ENCODE measurements at places on chromosomes 3 and 15.

DNA sequence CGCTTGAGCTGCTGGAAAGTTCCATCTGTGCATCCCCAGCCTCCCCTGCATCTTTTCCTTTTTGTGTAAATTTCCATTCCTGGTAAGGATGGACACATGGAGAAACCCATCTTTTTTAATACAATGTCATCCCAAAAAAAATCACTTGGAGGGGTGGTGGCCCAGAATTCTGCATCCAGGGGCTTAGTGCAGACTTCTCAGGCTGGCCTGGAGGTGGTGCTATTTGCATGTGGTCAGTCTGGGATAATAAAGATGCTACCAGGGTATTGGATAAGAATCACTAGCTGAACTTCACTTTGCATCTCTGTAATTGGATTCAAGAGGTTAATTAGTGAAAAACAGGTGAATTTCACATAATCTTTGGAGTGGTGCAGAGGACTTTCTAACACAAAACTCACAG, 1.8 kb upstream of the ZSCAN2 start:
- peak; percentile 42 for DNase-seq

DNA sequence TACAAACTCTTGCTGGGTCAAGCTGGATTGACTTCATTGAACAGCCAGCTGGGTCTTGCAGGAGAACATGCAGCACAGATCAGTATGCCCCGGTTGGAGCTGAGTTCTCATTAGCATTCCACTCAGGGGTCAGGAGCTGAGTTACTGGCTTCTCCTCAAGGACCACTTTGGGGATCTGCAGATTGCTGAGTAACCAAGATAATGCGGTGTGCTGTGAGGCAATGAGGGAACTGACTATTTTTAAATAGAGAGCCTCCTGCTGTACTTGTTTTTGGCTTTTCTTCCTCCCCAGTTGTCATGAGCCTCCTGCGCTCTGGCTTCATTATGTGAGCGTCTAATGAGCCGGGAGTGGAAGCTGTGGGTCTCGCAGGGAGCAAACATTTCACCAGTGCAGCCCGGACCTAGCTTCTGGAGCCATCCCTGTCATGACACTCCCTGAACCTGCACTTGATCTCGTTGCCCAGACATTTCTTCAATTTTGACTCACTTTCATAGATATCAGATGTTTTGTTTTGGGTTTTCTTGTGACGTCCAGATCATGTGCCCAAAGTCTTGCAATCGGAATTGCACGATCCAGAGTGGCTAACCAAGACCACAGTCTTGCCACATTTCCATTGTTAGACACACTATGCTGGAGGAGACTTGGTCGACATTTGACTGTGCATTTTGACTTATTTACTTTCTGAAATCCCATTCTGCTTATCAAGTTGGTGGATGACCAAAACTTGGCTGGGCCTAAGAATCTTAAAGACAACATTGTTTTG, 327.2 kb downstream of the LRTM1 start:
- DNase-seq = no peak

GRCh38 chr3:45124956-45125355, 21.2 kb downstream of the CDCP1 start:
- DNase-seq = no peak

- no peak for DNase-seq
Observed at GRCh38 chr3:187717572-187717971, 15.2 kb upstream of the RTP2 start.

DNA sequence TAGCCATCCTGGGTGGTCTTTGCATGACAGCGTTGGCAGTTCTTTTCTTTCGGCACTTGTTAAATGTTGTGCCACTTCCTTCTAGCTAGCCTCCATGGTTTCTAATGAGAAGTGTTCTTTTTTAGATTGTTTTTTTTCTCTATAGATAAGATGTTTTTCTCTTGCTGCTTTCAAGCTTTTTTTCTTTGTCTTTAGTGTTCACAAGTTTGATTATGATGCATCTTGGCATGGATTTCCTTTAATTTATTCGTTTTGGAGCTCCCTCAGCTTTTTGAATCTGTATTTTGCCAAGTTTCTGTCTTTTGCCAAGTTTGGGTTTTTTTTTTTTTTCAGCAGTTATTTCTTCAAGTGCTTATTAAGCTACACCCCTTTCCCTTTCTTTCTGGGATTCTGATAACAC, 53.1 kb downstream of the TM2D3 start:
- no peak for DNase-seq

DNA sequence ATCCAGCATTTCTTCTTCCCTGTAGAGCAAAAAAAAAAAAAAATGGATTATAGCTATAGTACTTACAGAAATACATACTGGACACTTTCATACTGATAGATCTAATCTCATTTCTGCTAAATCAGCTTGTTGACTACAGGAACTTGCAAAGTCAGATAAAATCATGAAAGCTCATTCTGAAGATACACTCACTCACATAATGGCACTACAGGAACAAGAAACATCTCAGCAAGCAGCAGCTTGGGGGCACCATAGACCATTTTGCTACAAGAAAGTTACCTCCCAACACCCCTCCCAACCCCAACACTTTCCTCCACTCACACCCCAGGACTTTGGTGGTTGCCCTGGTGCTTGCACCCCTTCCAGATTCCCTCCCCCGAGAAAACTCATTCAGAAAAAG, 4.6 kb downstream of the MYH15 start:
- no peak for DNase-seq

GRCh38 chr15:69627548-69628158, 175.0 kb downstream of the RPLP1 start:
- no peak for DNase-seq

- no peak for DNase-seq
Observed at GRCh38 chr3:152556731-152557254, 278.1 kb upstream of the P2RY1 start.

DNA sequence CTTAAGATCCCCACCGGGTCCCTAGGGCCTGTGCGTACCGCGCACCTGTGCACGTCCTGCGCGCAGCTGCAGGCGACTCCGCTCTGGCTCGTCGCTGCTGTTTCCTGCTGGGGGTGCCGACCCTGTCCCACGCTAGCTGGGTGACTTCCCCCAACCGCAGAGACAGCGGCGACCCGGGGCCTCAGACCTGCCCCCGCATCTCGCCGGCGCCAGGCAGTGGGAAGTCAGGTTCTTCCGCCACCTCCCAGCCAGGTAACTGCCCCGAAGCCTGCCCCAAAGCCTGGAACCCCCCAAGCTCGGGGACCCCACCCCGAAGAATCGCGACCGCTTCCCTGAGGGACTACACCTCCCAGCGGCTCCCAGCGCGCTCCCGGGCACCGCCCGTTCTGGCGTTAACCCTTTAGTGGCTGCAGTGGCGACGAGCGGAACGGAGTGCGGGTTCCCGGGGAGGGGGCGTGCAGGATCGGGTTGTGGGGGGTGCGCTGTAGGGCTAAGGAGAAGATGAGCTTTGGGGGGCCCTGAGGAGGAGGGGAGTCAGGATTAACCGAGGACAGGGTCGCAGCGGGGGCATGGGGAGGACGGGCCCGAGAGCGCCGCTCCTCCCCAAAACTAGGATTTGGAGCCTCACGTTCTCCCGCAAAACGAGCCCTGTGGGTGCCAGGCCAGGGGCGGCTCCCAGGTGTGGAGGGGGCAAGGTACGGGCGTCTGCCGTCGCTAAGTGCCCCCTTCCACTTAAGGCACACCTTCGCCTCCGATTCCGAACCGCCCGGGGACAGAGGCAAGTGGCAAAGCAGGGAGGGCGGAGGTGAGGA, 589 bp downstream of the NEIL1 start:
- DNase-seq = peak; percentile 67

DNA sequence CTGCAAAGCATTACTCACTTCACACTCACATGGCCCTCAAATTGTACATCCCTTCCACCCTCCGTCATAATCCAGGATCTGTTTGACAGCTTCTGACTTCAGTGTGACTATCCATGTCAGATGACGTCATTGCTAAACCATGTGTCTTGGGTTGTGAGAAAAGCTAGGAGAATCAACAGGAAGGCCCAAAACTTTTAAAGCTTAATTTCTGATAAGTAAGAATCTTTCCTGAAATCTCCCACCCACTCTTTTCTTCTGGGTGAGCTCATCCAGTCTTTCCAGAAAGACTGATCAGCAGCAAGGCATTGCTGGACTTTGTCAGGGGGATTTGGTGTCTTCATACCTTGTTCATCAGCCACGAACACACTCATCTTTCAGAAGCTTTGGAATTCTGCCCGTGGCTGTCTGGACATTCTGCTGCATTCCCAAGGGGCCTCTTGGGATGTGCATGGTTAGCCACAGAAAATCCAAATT, 11.5 kb upstream of the LMCD1 start:
- DNase-seq = no peak

- DNase-seq = no peak
Observed at GRCh38 chr3:11134794-11135193, 19.5 kb upstream of the HRH1 start.

DNA sequence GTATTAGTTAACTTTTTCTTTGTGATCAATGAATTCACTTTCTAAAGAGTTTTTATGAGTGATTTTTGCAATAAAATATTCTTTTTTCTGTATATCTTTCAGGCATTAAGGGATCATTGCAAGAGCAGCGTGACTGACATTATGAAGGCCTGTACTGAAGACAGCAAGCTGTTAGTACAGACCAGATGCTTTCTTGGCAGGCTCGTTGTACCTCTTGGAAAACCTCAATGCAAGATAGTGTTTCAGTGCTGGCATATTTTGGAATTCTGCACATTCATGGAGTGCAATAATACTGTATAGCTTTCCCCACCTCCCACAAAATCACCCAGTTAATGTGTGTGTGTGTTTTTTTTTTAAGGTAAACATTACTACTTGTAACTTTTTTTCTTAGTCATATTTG, 24.4 kb downstream of the SELENOT start:
- no peak for DNase-seq

- DNase-seq = no peak
Observed at GRCh38 chr3:132348531-132348930, 31.3 kb downstream of the ACP3 start.

- no peak for DNase-seq
Observed at GRCh38 chr3:123883111-123883510, 1.0 kb downstream of the MYLK start.

DNA sequence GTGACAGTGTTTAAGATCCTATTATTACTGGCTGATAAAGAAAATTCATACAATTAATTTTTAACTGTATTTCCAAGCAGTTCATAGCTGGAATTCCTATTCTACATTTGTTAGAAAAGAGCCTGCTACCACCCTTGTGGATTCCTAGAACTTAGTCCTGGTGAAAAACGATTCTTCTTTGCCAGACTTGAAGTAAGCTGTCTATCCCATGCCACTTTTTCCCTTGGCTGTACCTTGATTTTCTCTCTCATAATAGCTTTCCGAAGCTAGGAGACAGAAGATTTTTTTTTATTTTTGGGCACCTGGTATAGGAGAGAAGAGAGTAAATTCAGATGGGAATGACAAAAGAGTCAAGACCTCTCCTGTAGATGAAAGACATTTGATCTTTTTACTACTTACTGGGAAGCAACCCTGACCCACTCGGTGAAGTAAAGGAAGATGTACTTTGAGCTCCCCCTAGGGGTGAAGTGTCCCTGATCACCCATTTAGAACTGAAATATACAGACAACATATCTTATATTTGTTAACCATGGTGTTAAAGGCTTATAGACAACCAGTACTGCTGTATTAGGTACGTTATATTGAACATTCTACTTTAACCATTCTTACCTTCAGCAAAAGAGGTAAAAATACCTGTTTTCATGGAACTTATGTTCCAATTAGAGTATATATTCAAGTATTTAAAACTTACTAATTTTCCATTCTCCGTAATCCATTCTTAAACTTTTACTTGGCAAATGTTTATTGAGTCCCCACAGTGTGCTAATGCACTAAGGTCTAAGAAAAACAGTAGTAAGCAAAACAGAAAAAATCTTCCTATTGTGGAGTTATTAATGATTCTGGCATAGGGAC, 36.2 kb upstream of the C3orf38 start:
- DNase-seq = peak; percentile 63

DNA sequence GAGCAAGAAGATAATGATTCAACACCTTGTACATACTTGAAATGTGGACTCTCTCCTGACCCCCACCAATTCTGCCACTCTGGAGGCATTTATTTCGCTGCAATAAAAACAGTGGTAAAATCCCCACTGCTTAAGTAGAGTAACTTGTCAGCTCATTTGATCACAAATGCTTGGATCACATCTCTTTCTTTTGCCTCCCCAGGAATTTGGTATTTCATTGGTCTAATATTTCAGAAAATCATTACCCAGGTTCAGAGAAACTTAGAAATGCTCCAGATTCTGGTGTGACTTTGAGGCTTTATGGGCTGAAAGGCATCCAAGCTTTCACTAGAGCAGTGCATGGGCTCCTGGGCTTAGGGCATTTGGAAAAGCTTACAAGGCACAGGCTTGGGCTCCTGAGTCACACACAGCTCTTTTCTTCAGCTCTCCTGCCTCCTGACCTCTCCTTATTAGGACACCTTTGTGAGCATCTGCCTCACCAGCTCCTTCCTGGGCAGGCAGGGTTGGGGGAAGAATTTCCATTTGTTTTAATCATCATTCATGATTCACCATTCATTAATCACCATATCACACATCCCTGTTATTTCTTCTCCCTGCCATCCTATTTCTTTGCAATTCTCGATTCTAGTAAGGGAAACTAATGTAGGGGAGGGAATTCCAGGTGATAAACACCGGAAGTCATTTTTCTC, 22.5 kb downstream of the CDCP1 start:
- DNase-seq = no peak

- DNase-seq = no peak
Observed at GRCh38 chr15:96031426-96032110, 298.9 kb upstream of the NR2F2 start.

DNA sequence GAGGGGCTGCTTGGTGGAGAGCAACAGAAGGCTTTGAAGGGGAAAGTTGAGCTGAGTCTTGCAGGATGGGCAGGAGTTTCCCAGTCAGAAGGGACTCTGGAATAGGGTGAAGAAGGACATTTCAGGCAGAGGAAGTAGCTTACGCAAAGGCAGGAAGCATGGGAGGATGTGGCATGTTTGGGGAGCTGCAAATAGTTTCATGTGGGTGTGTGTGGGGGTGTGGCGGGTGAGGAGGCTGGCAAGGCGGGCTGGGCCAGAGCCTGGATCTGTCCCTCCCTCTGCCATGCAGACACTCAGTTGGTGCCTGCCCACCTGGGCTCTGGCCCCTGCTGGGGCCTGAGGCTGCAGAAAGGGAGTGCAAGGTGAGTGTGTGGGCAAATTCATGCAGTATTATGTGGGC, 10.4 kb downstream of the TEX264 start:
- DNase-seq = no peak

DNA sequence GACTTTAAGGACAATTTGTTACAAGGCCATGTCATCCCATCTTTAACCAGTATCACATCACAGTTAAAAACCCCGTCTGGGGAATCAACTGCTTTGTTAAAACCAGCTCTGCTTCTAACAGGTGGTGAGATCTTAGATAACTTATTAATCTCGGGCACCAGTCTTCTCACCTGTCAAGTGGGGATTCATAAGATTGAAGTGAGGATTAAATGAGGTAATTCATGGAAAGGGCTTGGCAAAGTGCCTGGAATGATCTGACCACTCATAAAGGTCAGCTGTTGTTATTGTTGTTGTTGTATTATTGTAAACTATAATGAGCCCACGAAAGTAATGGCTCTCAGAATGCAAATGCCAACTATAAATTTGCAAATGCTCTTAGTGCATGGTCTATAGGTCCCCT, 30.1 kb upstream of the SLC24A5 start:
- DNase-seq = no peak

DNA sequence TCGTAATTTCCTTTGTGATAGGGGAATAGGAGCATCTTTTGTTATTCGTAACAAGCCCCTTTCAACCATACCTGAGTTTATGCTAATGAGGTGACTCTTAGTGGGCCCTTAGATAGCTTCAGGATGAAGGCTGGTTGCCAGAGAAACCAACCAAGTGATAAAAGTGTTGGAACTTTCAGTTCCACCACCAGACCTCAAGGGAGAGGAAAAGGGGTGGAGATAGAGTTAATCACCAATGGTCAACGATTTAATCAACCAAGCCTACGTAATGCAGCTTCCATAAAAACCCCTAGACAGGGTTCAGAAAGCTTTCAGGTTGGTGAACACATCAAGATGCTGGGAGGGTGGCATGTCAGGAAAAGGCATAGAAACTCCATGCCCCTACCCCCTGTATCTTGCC, 33.0 kb downstream of the HERC1 start:
- no peak for DNase-seq
